ENCODE measurements at places on chromosomes 1 and 21.

- DNase-seq: no peak
Observed at GRCh38 chr1:81671038-81671437, 129.7 kb upstream of the ADGRL2 start.

- no peak for DNase-seq
Observed at GRCh38 chr1:196607981-196608380, 259 bp downstream of the KCNT2 start.

- DNase-seq: no peak
Observed at GRCh38 chr1:88291611-88292354, 392.3 kb upstream of the PKN2 start.

GRCh38 chr1:242824435-242824834 lies 299.9 kb upstream of the PLD5 start:
- no peak for DNase-seq

DNA sequence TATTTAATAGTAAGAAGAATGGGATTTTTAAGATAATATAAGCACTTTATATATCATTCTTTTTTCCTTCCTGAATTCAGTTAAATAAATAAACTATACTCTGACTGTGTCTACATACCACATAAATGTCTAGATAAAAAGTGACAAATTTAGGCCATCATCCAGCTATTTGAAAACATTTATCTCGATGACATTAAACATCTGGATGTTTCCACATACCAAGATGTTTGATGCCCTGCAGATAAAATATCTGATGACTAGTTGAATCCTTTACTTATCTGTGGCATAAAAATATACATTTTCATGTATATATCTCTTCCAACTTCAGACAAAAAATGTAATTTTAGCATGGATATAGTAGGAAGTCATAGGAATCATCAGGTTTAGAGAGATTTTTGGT lies 348.3 kb downstream of the DPYD start:
- no peak for DNase-seq

DNA sequence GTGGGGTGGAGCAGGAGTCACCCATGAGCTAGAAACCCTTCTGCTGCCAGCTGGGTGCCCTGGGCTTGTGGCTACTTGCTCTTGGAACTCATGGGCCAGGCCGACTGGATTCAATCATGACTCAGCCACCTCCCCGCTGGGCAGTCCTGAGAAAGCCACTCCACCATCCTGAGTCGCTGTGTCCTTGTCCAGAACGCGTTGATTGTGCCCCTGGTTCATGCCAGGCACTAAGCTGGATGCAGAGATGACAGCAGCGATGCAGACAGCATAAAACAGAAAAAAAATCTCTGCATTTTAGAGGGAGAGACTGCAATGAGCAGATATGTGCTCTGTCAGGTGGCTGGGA lies 10.6 kb downstream of the PADI1 start:
- DNase-seq: no peak

DNA sequence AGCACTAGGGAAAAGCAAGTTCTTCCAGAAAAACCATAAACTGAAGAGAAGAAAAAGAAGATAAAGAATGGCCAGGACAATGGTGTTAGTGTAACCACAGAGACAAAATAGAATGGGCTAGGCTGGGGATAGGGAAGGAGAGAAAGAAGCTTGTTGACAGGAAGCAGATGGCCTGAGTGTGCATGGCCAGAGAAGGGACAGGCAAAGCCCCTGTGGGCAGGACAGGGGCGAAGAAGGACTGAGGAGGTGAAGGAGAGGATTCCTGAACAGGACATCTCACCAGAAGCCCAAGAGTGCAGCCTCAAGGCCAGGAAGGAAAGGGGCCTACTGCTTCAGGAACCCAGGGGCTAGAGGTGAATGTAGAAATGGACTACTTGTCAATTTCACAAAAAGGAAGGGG lies 29.3 kb downstream of the IQGAP3 start:
- DNase-seq: no peak

DNA sequence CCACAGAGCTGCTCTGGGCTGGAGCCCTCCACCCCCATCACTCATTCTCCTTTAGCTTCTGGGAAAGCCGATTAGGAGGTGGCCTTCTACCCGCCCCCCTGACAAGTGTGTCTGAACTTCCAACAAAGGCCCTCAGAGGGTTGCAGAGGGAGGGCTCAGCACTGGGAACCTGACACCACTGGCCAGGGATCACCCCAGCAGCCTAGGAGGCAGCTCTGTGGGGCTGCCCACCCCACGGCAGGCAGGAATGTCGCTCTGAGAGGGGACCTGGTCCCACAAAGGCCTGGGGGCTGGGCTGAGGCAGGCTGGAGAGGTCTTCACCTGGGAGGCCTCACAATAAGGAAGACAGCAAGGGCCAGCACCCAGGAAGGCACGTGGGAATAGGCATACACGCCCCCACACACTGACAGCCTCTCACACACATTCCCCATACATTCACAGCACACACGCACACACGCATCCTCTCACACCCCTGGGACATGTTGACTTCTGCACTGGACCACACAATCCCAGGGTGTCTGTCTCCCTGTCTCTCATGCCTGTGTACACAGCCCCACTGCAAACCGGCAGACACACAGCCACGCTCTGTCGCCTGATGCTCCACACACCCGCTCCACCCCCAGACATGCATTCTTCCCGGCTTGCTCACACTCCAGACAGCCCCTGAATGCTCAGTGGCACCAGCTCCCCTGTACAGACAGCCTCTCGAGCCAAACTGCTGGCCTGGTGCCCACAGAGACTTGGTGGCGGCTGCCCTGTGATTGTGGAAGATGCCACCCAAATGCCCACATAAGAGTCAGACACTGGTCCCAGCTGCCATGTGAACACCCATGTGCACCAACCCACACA lies 30.7 kb downstream of the DMBX1 start:
- peak; percentile 49 for DNase-seq

DNA sequence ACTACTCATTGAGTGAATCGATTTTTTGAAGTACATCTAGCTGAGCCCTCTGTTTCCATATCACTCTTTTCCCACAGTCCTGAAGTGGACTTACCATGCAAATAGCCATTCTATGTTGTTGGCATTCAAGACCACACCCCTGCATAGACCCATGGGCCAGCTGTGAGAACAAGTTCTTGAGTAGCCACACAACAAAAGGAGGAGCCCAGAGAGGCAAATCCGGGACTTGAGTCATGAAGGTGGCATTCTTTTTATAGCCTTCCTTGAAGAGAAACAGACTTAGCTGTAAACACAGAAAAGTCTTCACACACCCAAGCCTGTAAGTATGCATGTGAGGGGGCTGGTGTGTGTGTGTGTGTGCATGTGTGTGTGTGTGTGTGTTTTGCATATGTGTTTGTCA lies 13.8 kb upstream of the SPRR5 start:
- DNase-seq: no peak

DNA sequence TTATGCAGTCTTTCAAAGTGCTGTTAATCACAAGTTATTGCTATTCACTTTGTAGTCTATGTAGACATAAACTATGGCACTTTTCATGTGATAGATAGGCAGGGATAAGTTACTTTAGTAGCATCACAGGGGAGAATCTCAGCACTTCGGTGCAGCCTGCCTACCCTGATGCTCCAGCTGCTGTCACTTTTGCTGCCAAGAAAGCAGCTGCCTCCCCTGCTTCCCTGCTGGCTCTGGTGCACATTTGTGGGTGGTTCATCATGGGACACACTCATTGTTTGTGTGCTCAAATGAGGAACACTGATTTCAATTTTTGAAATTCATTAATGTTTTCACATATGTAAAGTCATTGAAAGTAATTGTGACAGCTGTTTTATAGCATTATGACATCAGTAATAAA lies 272.6 kb downstream of the S1PR1 start:
- DNase-seq: no peak

DNA sequence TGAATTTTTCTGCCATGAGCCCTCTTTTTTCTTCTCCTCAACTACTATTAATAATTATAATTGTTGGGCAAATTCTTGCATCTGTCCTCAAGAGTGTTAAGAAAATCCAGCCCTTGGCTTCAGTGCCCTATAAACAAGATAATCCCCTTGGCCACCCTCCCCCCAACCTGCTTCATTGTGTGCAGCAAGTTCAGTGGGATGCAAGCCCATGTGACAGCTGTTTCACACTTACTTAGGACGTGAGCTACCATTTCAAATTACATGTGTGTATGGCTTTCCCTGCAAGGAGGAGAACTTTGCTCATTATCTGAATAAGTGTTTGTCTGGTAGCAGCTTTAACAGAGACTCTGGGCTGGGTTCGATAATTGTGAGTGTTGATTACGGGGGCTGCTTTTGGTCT lies 276.2 kb downstream of the CACNA1E start:
- DNase-seq: no peak

DNA sequence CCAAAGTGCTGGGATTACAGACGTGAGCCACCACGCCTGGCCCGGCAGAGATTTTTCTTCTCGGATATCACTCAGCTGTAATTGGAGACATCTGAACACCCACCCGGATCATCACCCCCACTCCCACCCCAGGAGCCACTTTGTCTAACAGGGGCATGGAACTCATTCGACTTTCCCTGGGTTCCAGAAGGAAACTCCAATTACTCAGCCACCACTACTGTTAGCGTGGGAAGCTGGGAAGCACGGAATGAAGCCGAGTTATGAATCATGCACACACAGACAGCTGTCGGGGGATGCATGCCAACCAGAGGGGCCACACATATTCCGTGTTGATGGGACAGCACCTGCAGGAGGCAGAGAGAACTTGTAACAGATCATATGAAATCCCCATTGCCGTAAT lies 85.2 kb downstream of the HLCS start:
- no peak for DNase-seq

GRCh38 chr1:27368869-27369582 lies 2.3 kb upstream of the MAP3K6 start:
- no peak for DNase-seq

DNA sequence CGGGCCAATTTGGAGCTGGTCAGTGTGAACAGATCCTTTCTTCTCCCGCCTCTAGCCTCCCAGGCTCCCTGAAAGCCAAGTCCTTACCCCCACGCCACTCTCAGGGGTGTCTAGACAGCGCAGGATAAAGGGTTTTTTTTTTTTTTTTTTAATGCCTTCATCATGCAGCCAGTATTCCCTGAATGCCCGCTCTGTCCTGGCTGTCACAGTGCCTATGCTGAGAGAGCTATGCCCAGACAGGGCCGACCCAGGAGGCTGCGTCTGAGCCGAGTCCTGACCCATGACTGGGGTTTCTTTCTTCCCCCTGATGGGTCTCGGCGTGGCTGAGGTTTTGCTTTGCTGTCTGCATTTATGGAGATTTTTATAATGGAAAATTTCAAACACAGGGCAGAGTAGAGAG lies 18.3 kb downstream of the SPSB1 start:
- no peak for DNase-seq

DNA sequence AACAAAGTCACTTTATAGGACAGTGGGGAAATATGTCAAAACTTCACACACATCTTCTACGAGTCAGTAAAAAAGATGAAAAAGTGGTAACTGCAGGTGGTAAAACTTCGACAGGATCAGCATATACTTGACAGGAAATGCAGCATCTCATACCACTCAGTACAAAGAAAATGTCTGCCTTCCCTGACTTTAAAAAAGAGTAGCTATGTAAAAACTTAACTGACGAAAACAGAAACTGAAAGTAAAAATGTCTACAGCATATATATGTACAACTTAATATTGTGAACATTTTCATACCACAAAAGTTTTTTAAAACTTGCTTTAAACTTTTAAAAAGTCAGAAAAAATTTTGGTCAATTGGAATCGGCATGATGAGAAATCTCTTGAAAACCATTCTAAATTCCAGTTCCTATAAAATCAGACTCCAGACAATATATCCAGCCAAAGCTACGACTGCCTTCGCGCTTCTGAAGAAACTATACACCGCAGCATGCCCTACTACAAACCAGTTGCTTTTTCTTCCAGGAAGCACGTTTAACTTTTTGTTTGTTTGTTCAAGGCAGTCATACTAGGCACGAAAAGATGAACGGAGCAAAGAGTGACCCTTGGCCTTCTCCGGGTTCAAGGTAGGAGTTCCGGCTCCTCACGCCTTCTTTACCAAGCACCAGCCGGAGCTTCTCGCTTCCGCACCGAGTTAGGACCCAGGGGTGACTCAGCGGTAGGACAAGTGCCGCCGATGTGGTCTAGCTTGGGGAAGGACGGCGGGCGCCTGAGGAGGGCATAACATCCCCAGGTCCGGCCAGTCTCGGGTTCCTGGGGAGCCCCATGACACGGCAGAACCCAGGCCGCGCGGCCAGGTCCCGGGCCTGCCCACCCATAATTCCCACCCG lies 612 bp downstream of the PSMA5 start:
- DNase-seq: no peak

DNA sequence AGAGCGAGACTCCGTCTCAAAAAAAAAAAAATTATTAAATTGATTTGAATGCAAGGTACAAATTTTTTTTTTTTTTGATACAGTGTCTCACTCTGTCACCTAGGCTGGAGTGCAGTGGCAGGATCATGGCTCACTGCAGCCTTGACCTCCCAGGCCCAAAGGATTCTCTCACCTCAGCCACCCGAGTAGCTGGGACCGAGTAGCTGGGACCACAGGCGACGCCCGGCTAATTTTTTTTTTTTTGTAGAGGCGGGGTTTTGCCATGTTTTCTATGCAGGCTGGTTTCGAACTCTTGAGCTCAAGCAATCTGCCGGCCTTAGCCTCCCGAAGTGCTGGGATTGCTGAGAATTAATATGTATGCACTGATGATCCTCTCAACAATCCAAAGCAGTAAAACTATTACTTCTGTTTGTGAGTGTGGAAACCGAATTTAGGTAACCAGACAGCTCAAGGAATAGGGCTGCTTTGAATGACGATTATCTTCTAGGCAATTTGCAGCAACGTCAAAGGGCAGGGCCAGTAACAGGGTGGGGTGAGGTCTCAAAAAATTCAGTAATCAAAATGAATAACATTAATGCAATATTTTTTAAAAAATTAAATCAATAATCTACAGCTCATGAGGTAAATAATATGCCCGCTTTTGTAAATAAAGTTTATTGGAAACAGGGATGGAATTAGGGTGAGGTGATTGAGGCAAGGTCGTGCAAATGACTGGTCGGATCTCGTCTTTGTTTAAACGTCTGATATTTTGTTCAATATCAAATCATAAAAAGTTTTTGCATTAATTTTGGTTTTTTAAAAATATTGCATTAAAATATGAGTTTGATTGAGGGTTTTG lies 1.2 kb downstream of the CLSPN start:
- DNase-seq: no peak

DNA sequence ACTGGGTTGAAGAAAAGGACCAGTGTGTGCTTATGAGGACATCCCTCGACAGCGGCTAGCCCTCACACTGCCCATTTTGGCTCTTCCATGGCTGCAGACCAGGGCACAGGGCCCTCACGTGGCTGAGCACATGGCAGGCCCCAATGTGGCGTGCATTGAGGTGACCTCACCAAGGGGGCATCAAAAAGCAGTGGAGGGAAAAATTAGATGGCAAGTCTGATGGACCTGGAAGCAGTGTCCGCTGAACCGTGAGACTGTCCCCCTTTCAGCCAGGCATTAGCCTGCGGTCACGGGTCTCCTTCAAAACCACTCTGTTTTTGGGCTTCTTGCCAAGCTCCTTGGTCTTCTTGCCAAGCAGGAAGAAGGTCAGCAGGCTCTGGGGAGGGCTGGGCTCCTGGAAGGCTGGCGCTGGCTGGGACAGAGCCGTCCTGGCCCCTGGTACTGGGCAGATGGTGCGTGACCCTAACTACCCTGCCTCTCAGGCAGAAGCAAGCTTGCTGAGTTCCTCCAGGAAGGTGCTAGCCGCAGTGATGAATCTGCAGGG lies 30.8 kb downstream of the TRIM67 start:
- no peak for DNase-seq

- no peak for DNase-seq
Observed at GRCh38 chr1:50181027-50181663, 72.4 kb downstream of the ELAVL4 start.

- peak; percentile 58 for DNase-seq
Observed at GRCh38 chr1:197799271-197799670, 24.0 kb upstream of the DENND1B start.

GRCh38 chr1:226370144-226370923 lies 37.6 kb downstream of the PARP1 start:
- no peak for DNase-seq
